ENCODE measurements at places on chromosomes 11 and 22.

DNA sequence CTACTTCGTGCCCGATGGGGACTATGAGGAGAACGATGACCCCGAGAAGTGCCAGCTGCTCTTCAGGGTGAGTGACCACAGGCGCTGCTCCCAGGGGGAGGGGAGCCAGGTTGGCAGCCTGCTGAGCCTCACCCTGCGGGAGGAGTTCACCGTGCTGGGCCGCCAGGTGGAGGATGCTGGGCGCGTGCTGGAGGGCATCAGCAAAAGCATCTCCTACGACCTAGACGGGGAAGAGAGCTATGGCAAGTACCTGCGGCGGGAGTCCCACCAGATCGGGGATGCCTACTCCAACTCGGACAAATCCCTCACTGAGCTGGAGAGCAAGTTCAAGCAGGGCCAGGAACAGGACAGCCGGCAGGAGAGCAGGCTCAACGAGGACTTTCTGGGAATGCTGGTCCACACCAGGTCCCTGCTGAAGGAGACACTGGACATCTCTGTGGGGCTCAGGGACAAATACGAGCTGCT is 751 bp downstream of the FIBIN start:
- DNase-seq = no peak

DNA sequence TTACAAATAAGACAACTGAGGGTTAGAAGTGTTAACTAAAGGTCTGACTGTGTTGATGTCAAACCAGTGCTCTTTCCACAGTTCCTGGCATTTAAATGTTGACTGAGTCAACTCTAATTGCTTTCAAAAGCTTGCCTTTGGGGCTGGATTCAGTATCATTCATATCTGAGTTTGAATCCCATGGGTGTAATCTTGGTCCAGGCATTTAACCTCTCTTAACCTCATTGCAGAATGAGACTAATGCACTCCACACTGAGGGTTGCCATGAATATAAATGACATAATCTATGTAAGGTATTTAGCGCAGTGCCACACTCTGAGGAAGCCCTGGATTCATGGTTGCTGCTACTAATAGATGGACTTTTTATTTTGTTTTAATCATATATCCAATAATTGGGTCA is 274.3 kb downstream of the DDX10 start:
- no peak for DNase-seq

GRCh38 chr11:19980957-19981669 is 179.2 kb downstream of the DBX1 start:
- DNase-seq = no peak

DNA sequence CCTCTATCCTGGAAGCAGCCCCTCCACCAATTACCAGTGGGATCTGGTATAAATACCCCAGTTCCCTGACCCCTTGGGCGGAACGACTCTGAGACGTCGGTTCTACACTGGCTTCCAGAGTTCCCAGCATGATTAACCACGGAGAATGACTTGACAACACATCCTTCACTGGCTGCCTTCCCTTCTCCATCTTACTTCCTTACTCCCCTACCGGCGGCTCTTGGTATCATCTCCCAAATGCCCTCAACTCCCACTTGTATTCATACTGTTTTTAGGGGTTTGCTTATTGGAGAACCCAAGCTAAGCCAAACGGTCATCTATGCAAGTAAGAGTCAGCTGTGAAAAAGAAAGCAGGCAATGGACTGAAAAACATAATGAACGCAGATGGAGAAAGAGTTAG is 56.1 kb downstream of the APOL3 start:
- peak; percentile 24 for DNase-seq

GRCh38 chr22:20530368-20531153 is 23.2 kb downstream of the MED15 start:
- no peak for DNase-seq

GRCh38 chr11:61833471-61833870 is 5.4 kb downstream of the FADS2 start:
- no peak for DNase-seq

DNA sequence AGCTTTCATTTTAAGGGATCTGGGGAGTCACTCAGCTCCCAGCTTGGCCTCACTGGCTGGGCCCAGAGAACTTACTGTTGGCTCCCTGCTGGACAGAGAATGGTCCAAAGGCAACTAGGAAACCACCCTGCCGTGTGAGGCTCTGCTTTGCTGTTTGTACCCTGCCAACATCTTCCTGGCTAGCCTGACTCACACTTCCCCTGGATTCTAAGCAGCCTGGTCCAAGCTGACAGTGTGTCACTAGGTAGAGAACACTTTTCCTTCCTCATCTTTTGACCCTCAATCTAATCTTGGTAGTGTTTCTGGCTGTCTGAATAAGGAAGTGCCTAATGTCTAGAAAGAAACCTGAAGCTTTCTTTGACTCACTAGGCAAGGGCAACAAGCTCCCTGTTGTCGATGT is 76.7 kb downstream of the FAR1 start:
- DNase-seq = no peak

Measured in neural progenitor cell (in vitro differentiated cells).